Omental fat pad (tissue), 4 donors: ENCODE measurements at places on chromosomes 4 and X. TPM values are rescaled to one million over a fixed set of nuclear protein-coding genes. Genes with fewer than 3 reads are reported as not detected.

- DNase-seq: no peak
Measured at GRCh38 chrX:74925225-74926088, at the start of gene NEXMIF. NEXMIF (minus strand) TSS chrX:74925452.

DNA sequence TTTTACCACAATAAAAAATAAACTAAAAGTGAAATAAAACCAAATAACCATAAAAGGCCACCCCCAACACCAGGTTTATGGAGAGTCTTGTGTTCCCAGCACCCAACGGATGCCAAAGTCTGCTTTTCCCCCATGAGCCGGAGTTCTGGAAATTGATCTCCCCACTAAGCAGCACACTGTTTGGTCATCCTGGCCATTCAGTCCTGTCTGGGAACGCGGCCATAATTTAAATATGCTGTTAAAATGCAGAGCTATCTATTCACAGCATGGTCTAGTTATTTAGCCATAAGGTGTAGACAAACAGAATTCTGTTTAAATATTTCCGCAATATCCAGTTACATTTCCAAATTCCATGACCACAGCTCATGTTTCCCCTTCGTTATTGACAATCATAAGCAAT, 129.6 kb upstream of the TBL1X start:
- DNase-seq: no peak

DNA sequence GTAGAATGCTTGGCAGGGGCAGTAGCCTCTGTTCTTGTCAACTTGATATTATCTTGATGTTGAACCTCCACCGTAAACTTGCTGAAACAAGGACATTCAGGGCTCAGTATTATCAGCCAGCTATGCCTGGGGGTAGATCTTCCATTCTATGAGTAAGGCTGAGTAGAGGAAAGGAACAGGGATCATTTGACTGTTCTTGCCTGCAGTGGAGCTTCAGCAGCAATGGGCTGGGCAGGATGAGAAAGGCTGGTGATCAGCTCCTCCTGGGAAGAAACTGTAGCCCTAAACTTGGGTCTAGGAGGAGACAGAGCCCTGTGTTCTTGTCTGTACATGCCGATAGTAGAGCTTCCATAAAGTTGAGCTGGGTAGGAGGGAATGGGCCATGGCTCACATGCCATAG, 127.2 kb downstream of the CCSER1 start:
- DNase-seq: no peak

GRCh38 chr4:165864271-165864670, 8.8 kb upstream of the TLL1 start:
- DNase-seq: no peak

GRCh38 chr4:166734797-166735196, 499.5 kb downstream of the SPOCK3 start:
- DNase-seq: no peak

DNA sequence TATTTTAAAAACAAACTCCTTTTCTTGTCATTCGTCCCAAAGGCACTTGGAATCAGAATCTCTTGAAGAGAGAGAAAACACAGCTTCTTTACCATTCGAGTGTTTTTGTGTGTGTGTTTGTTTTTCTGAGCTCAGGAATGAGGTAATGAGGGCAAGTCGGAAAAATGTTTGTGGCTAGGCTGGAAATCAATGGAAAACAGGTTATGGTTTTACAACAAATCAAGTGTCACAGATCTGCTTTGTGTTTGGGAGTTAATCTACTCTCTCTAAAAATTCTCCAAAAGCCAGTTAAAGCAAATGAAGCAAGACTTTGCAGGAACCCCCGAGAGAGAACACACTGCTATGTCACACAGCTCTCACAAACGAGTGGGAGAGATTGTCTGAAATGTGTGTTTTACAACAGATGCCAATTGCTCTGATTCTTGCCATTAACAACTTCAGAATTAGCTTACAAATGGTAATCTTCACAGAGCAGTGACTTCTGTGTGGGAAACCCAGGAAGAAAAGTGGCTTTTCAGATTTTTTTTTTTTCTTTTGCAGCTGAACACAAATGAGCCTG, 264.1 kb downstream of the CBLL2 start:
- DNase-seq: no peak

Gene TLR10
- 0.12 TPM for total RNA-seq

- DNase-seq: no peak
Measured at GRCh38 chr4:1074077-1074476, 39.3 kb downstream of the RNF212 start.

- DNase-seq: no peak
Measured at GRCh38 chrX:3384327-3384726, 37.9 kb upstream of the MXRA5 start.

Gene LARP7
- 43.2 TPM for total RNA-seq

DNA sequence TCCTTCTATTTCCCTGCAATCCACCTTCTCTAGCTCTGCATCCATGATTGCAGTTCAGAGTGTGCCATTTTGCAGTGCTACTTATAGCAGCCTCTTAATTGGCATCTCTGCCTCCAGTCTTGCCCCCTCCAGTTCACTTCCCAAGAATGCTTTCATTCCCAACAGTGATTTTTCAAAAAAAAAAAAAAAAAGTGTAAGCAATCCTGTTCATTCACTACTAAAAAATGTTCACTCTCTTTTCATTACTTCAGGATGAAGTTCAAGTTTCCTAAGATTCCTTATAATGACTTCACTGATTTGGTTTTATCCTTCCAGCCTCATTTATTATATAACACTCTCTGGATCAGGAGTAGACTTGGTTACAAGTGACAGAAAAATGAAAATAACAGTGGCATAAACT, 124.7 kb upstream of the LNX1 start:
- no peak for DNase-seq

DNA sequence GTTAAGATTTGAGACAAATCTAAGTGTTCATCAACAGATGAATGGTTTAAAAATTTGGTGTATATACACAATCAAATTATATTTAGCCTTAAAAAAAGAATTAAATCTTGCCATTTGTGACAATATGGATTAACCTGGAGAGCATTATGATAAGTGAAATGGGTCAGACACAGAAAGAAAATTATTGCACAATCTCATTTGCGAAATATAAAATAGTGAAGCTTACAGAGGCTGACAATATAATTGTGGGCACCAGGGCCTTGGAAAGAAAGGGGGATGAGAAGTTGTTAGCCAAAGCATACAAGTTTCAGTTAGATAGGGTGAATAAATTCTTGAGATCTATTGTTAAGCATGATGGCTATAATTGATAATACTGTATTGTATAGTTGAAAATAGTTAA, 883.0 kb downstream of the TECRL start:
- DNase-seq: no peak

DNA sequence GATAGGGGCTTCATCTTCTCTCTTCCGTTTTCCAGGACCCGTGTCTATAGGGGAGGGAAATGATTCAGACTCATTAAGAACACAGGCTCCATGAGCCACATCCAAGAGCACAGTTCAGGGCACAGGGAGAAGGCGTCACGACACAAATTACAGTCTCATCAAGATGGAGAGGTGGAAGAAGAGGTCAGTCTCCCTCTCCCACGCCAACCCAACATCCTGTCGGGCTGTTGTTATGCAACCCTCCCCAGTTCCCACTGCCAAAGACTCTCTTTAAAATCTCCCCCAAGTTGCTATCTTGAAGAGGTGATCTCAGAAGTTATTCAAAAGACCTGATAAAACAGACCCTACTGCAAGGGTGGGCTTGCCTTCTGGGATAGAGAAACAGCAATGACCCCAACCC, 12.6 kb downstream of the ZMYM3 start:
- no peak for DNase-seq

- DNase-seq: no peak
Measured at GRCh38 chrX:54944816-54945215, 24.2 kb downstream of the TRO start.
